ENCODE measurements at places on chromosomes 16 and 17. TPM values are rescaled to one million over a fixed set of nuclear protein-coding genes. Genes with fewer than 3 reads are reported as not detected.

The HS3ST3A1 gene
- not detected for polyA plus RNA-seq

GRCh38 chr17:73614256-73614655, 30.0 kb downstream of the SDK2 start:
- DNase-seq = no peak

GRCh38 chr17:64781014-64781756, 119.1 kb upstream of the SMURF2 start:
- no peak for DNase-seq

DNA sequence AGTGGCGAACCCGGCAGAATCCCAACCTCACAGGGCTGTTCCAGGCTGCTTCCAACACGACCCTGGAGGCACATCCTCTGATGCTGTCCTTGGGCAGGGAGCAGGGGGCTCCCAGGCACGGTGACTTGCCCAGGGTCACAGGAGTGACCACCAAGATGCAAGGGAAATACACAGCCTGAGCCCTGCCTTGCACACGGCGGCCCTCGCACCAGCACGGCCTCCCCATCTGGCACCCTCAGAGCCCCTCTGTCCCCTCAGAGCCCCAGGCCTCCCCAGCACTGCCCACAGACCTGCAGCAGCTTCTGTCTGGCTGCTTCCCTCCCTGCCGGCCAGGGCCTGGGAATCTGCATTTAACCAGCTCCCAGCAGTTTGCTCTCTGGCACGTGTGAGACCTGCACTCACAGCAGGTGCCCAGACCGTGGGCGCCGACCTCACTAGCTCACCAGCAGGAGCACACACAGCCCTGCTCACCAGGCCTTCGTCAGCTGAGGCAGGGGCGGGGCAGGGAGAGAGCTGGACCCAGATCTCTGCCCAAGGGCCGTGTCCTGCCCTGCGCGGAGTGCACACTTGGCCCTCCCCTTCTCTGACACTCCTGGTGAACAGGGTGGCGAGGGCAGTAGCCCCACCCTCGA, 29.7 kb upstream of the ZC3H18 start:
- no peak for DNase-seq

DNA sequence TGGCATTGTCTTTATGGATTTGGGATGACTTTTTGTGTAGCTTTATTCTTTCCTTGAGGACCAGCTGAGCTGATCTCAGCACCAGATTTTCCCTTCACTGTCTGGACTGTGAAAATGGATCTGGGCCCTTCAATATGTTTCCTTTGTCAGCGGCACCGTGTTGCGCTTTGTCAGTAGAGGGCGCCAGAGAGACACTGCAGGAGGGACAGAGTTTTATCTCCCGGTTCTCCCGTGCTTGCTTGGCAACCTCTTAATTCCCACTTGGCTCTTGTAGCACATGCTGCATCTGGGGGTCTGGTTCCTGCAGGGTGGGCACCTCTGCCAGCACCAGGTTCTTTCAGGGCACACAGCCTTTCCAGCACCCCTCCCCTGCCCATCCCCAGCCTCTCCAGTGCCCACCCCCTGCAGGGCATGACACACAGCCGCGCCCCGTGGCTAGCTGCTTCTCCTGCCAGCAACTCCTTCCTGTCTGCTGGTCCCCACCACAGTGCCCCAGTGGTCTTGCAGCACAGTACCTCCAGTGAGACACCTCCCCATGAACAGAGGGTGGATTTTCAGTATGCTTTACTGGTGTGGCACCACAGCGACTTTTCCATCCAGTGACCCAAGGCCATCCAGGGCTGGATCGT, 19.6 kb downstream of the OR1D5 start:
- no peak for DNase-seq

The PHOSPHO1 gene
- 0.58 TPM for polyA plus RNA-seq

GRCh38 chr17:1485423-1486376, 6.8 kb downstream of the MYO1C start:
- DNase-seq = peak; percentile 65

The GPR139 gene
- polyA plus RNA-seq = not detected

The PRCD gene
- 21.6 TPM for polyA plus RNA-seq

DNA sequence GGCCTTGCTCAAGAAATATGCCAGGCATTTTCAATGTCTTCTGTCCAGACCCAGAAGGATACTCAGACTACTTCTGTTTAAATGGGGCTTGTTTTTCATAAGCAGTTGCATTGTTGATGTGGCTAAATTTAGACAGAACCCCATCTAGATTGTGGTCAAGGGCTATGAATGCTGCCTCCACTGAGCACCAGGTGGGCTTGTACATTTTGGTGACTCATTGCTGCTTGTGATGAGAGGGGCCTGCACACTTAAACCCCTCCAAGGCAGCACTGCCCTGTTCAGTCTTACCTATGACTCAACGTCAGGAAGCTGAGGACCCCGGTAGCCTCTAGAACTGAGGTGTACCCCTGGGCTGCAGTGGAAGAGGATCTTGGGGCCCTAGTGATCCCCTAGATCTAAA, 144.0 kb downstream of the PRKCA start:
- DNase-seq = no peak

The ZSCAN10 gene
- not detected for polyA plus RNA-seq

DNA sequence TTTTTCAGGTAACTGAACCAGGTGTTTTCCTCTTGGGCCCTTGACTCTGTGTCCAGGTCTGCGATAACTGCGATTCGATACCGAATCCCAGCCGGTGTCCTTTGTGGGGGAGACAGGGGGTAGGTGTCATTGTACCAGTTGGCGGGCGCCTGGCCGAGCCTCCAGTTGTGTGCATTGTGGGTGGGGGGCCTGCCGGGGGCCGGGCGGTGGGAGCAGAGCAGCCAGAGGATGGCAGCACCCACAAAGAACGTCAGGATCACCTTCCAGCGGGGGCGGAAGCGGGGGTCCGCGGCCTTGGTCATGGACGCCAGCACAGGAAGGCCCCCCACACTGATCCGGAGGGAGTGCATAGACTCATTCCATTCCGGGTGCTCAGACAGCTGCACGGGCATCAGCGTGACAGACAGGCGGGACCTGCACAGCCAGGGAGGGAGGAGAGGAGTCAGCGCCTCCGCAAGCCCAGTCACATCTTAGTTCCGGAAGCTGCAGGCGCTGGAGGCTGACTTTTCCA, 12.3 kb downstream of the CANT1 start:
- no peak for DNase-seq

Measured in naive B cell (primary cell).